ENCODE measurements at places on chromosomes 5 and 9. TPM values are rescaled to one million over a fixed set of nuclear protein-coding genes. Genes with fewer than 3 reads are reported as not detected.

The SPATA31E1 gene
- not detected for total RNA-seq

The TXNDC8 gene
- total RNA-seq, result not detected

The INSL4 gene
- total RNA-seq, result not detected

The FBP2 gene
- total RNA-seq, result not detected

The PSAT1 gene
- total RNA-seq, result 75.0 TPM

The ELOVL7 gene
- 0.29 TPM for total RNA-seq

The SCGB3A2 gene
- total RNA-seq, result not detected

The HRCT1 gene
- not detected for total RNA-seq

The TMEFF1 gene
- total RNA-seq, result 0.88 TPM

The SFXN1 gene
- total RNA-seq, result 86.2 TPM

The AMBP gene
- total RNA-seq, result not detected

The C9orf50 gene
- total RNA-seq, result not detected

The OR13F1 gene
- not detected for total RNA-seq

The PCDHB4 gene
- total RNA-seq, result not detected

The PCDHGB5 gene
- total RNA-seq, result 27.4 TPM

The CENPK gene
- 2.8 TPM for total RNA-seq

The GNA14 gene
- 1.3 TPM for total RNA-seq

The KCNN2 gene
- total RNA-seq, result 0.88 TPM

The HAPLN1 gene
- total RNA-seq, result 1.1 TPM

The NKD2 gene
- total RNA-seq, result 15.9 TPM

The PCDHA10 gene
- 0.14 TPM for total RNA-seq

The ECM2 gene
- 1.5 TPM for total RNA-seq

The LAMC3 gene
- total RNA-seq, result 2.1 TPM

The SLCO6A1 gene
- total RNA-seq, result 0.14 TPM
